ENCODE measurements at places on chromosomes 3 and 15.

- DNase-seq, result no peak
Observed at GRCh38 chr3:47016086-47016933, 36.8 kb downstream of the NBEAL2 start.

DNA sequence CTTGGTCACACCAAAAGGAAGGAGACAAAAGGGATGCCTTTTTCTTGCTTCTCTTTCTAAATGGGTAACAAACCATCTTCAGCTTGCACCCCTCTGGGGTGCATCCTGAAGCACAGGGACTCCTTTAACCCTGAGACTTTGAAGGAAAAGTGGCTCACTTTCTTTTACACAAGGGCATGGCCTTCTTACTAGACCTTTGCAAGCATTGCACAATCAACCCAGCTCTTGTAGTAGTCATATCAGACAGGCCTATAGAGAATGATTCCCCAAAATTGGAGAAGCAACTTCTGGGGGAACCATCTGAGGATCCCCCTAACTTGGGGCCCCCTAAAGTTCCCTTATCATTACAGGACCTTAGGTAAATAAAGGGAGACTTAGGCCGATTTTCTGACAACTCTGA, 56.1 kb upstream of the GK5 start:
- no peak for DNase-seq

- no peak for DNase-seq
Observed at GRCh38 chr15:32941823-32942222, 224.0 kb downstream of the GREM1 start.

DNA sequence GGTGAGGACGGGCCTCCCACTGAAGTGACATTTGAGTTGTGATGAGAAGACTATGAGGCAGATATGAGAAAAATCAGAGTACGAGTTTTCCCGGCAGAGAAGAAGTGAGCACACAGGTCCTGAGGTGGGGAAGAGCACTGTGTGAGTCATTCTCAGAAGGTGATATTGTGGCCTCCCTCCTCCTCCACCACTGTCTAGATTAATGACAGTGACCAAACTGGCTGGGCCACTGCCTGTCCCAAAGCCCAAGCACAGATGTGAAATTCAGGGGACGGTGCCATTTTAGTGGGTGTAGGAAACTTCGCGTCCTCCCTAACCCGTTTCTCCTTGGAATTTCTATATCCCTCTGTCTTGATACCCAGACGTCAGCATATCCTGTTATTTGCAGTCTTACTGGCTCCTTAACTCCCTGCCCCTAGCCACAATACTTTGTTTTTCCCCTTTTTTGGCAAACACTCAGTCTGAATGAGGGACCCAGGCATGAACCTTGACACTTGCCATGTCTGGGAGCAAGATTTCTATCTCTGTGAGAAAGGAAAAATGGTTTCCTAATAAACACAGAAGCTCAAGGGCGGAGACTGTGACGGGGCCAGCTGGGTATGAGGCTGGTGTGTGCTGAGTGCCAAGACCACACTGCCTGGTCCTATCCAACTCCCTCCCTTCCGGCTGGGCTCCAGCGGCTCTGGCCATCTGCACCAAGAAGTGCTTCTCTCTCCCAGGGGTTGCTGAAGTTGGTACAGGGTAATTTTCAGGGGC, 15.2 kb downstream of the PRICKLE2 start:
- peak; percentile 55 for DNase-seq

- DNase-seq, result no peak
Observed at GRCh38 chr3:55782351-55782750, 295.2 kb upstream of the WNT5A start.

GRCh38 chr3:161838021-161838420, 341.4 kb downstream of the OTOL1 start:
- no peak for DNase-seq

DNA sequence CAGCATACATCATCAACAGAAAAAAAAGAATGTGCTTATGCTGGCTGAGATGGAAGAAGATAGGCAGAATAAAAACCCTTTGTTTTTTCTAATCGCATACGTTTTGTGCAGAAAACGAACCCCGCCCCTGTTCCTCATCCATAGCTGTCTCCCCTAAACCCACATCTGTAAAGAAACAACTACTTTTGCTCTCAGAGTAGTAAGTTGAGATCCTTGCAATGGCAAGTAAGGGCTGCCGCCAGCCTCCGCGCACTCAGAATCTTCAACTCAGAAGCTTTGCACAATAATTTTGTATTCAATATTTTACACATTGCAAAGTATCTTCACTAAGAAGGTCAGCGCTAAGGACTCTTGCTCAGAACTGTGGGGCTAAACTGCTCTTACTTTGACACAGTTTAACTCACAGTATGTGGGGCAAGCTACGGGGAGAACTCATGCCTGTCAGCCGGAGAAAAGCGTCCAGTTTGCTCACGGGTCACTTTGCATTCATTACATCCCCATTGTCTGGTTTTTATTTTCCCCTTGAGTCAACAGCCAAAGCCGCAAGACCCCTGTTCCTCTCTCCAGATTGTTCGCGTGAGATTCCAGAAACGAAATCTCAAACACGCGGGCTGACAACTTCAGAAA, 1.0 kb downstream of the LYSMD4 start:
- no peak for DNase-seq

GRCh38 chr3:144060881-144061280, 89.3 kb downstream of the DIPK2A start:
- DNase-seq, result no peak

DNA sequence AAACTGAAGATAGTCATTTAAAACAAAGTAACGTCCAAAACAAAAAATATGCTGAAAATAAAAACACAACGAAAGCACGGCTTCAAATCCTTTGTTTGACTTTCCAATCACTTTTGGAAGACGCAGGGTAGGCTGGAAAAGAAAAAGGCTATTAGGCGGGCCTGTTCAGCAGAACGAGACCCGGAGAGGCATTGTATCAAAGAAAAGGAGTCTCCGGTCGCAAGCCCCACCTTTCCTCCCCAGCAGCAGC, 691 bp downstream of the SENP7 start:
- no peak for DNase-seq

DNA sequence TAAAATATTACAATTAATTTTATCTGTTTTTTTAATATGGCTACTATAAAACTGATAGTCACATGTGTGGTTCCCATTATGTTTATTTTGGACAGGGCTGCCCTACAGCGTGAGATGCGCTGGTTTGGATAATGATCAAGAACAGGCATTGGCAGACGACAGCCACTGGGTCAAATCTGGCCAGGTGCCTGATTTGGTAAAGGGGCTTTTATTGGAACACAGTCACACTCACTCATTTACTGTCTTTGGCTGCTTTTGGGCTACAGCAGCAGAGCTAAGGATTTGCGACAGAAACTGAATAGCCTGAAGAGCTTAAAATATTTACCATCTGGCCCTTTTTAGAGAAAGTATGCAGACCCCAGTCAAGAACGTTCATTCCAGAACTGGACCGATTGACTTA, 724.2 kb upstream of the CFAP20DC start:
- DNase-seq, result no peak

DNA sequence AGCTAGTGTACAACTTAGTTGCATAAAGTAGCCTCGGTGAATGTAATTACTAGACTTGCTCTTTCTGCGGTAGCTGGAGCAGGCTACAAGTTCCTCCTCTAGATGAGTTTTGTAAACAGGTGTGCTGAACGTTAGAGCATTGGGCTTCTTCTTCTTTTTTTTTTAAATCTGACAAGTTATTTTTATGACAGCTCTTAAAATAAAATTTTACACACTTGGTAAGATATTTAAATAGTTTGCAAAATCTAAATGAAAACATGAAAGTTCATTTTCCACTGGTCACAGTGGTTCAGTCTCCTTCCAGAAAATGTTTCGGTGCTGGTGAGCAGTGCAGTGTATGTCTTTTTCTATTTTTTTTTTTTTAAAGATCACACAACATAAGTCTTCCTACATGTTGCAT, 3.0 kb downstream of the CCR9 start:
- DNase-seq, result no peak

GRCh38 chr15:78207110-78207458, 27.3 kb downstream of the ACSBG1 start:
- peak; percentile 7 for DNase-seq

DNA sequence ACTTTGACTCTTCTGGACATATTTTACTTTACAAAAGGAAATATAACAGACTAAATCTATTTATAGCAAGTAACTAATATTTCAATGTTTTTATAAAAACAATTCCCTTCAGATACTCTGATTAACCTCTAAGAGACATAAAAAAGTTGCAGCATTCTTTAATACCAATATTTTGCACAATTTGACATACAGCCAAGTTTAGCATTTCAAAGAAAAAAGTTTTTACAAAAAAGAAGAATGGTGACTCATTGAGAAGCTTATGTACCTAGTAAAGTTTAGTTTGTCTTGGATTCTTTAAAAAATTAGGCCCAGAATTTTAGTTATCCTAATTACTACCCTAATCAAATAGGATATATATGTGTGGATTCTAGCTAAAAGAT, 17.6 kb downstream of the DAZL start:
- DNase-seq, result no peak

DNA sequence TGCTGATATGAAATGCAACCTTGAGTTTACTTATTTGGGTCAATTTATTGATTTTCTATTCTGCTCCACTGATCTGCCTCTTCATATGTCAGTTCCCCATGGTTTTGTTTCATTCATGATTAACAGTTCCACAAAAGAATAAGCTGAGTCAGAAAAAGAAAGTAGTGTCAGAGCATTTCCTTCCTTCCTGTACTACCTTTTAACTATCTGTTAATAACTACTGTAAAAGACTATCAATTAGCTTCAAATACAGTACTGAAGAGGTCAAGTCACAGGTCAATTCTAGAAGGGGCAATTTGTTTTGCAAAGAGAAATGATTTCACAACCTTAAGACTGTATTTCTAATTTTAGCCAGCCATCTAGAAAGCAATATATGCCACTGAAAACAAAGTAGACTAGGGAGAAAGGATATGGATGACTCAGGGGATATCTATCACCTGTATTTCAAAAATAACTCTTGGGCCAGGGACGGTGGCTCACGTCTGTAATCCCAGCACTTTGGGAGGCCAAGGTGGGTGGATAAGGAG, 129.5 kb downstream of the TFDP2 start:
- DNase-seq, result no peak

GRCh38 chr15:56327721-56328502, 37.3 kb upstream of the TEX9 start:
- no peak for DNase-seq

DNA sequence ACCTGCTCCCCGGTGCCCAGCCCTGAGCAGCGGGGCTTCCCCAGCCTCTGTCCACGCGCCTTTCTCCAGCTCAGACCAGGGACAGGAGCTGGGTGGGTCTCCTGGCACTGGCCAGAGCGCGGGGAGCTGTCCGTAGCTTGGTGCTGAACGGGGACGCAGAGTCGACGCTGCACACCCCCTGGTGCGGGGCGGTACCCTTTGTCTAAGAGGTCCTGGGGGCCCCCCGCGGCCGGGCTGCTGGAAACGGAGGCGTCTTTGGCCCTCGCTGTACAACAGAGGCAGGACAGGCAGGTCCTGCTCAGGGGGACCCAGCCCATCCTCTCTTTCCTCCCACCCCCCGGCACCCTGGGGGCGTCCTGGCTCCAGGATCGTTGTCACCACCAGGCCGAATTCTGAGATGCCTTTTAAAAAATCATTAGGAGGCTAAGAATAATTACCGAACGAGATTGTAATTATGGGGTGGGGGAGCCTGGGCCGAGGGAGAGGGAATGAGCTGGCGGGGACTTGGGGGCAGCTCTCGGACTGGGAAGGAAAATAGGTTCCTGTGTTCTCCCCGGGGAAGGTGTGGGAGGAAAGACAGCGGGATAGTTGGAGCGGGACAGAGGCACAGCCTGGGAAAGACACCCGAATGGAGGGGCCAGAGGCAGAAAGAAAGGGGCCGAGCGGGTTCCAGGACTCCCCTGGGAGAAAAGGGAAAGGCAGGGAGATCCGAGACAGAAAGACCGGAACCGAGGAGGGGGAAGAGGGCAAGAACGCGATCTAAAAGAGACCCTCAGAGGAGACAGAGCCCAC, 4.1 kb upstream of the SKOR1 start:
- peak; percentile 43 for DNase-seq

DNA sequence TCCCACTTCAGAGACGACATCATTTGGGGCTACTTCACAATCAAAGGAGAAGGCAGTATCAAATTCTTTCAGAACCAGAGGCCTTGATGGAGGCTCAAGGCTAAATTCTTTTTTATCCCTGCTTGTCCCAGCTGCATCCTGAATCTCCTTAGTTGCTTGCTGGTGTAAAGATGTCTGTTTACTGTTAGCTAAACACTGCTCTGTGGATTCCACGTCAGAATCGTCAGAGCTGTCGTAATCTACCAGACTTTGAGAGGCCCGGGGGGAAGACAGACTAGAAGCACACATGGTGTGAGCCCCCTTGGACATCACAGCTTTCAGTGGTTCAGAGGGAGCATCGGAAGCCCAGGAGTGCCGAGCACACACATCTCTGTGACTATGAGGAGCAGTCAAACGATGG, 32.6 kb downstream of the LINS1 start:
- DNase-seq, result no peak

- no peak for DNase-seq
Observed at GRCh38 chr3:125200731-125201139, 11.8 kb downstream of the SLC12A8 start.

DNA sequence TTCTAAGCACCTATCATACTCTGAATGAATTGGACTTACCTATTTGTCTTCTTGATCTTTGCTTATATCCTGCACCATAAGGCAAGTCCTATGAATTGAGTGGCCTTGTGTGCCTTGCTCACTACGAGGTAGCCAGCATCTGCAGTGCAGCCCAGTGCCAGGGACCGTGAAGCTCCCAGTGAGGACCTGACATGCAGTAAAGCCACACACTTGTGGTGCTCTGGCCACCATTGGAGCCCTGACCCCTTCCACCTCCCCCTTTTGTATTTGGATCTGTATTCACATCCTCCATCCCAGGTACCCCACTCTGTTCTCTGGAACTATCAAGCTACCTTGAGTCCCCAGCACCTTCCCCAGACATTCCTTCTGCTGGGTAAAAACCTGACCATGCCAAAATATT, 52.1 kb downstream of the BSN start:
- no peak for DNase-seq

GRCh38 chr3:40780925-40781406, 256.2 kb downstream of the ZNF621 start:
- peak; percentile 79 for DNase-seq

GRCh38 chr15:74235962-74236361, at the start of gene CCDC33:
Gene CCDC33 (plus strand): TSS chr15:74236326. CDS start chr15:74236720, 394 bp downstream.
- no peak for DNase-seq

DNA sequence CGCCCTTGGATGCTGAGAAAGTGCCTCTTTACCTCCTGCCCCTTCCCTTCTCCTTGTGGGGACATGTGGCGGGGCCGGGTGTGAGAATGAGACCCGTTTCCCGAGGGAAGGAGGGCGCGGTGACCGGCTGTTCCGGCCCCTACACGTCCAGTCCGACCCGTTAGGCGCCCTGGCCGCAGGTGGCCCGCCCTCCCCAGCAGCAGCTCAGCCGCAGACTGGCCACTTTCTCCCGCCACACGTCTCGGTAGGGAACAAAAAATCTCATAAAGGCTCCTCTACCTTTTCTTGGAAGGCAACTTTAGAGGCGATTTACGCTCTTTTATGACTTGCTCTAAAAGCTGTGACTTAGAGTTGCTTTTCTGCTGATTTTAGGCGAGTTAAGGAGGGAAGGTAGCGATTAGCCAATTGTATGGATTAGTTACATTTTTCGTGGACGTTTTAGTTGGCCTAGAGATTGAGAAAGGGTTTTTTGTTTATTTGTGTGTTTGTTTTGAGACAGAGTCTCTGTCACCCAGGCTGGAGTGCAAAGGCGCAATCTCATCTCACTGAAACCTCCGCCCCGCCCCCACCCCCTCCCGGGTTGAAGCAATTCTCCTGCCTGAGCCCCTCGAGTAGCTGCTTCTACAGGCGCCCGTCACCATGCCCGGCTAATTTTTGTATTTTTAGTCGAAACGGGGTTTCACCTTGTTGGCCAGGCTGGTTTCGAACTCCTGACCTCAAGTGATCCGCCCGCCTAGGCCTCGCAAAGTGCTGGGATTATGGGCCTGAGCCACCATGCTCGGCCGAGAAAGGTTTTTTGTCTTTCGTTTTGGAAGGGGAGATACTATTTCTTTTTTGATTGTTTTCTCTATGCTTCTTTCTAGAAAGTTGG, 8.3 kb upstream of the PGPEP1L start:
- no peak for DNase-seq

Measured in heart left ventricle (tissue), 16 donors.